ENCODE measurements at places on chromosomes 12 and 14.

DNA sequence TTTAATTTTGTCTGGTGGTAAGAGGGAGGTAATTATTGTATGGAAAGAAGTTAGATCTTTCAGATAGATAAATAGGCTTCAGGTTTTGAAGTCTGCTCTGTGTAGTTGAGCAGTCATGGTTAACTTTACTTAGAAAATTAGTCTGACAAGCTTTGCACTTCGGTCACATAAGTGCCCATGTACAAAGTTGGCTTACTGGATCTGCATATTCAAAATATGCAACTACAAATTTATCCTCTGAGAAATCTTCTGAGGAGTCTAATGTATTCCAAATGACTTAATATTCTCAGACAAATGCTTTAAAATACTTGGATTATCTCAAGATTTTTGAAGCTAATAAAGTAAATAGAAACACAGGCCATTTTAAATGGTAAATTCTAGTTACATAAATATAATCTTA, 61.2 kb downstream of the ETNK1 start:
- DNase-seq: no peak

DNA sequence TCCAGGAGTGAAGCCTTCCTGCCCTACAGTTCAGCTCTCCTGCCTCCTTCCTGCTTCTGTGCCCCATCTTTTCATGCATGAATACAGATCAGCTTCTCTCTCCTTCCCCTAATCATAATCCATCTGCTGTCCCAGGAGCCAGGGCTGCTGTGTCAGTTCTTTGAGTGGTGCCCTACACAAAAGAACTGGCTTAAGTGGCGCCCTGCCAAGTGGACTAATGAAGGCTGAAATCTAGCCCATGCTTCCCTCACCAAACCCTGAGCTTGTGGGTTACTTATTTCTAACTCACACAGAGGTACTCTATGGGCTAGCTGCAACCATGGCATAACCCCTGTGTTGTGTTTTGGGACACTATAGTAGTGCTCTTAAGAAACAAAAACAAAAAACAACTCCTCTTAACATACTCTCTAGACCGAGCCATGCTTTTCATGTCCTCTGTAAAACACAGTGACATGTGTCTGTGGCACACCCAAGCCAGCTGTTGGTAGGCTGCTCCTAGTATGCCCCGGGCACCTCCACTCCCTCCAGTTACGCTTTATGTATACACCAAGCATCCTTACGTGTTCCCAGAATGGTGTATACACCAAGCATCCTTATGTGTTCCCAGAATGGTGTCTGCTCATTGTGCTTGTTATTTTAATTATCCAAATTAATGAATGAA, 19.3 kb upstream of the ETV6 start:
- peak; percentile 28 for DNase-seq

- DNase-seq: peak; percentile 28
Measured at GRCh38 chr12:43147878-43148277, 404.1 kb downstream of the ADAMTS20 start.

DNA sequence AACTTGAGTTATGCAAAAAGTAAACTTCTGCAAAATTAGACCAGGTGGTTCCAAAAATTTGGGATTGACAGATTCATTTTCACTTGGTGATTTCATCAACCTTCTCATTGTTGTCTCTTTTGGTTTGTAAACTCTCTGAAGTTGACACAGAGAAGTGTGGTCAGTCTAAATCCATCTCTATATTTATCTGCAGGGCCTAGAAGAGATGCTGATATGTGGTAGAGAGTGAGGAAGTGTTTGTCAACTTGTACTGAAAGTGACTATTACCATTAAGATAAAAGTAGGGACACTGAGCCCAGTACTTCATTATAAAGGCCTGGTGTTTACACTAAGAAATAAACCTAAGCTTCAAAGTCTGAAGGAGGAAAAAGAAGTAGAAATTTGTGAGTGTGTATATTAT, 73.7 kb downstream of the RMST start:
- DNase-seq: no peak

GRCh38 chr12:6539314-6539682, 5.0 kb downstream of the GAPDH start:
- DNase-seq: no peak

GRCh38 chr14:55245657-55246268, 25.5 kb upstream of the FBXO34 start:
- DNase-seq: no peak

DNA sequence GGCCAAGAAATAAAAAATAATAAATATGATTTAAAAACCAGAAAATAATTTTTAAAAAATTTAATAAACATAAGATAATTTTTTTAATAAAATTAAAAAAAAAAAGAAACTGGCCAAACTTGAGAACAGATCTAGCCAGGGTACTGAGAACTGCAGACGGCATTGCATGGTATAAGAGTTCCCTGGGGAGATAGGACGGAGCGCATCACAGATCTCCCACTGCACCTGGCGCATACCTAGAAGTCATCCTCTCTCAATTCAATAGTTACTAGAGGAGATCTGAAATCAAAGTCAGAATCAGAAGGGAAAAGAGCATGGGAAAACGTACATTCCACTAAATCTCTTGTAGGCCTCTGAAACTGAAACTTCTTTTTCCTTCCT, 58.9 kb upstream of the BCL2L14 start:
- no peak for DNase-seq

DNA sequence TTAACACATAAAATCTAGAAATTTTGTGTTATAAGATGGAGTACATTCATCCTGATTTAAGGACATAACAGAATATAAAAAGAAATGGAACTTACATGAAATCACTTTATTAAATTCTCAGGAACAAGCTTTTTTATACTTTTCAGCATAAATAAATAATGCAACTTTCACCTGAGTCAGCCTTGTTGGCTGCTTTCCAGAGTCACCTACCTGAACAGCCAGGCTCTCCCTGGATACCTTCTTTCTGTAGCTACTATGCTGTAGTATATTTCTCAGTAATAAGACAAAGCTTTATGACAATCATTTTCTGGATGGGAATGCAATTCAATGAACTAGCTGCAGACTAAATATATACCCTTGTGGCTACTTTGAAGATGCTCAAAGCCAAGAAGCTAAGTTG, 111.9 kb downstream of the NTS start:
- no peak for DNase-seq

DNA sequence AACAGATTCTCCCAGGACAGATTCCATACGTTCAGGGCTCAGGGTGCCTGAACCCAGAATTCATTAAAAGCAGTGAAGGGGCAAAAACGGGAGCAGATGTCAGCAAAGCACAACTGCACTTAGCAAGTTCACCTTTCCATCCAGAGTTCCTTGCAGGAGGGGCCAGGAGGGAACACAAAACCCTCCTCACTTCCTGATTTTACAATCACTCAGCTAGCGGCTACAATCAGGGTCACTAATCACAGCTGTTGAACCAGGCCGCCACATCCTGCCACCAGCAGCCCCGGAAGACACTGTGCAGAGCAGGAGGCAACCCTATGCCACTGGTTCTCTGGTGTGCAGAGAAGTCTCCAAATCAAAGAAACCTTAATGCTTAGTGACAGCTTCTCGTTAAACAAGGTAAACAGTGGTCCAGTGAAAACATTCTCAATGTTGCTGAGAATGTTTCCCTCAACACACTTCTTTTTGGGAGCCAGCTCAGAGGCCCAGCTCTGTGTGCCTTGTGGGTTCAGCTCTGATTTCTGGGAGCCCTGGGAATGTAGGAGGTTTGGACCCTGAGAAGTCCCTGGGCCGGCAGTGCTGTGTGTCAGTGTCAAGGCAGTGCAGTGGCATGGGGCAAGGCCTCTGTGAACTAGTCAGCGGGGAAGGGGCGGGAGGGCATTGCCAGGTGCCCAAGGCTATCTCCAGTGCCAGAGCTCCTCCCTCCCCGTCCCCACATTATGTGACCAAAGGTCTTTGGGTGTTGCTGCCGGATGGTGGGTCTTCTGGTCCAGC, 54.5 kb downstream of the VCPKMT start:
- DNase-seq: peak; percentile 53

- DNase-seq: no peak
Measured at GRCh38 chr14:100132161-100132902, 27.1 kb downstream of the DEGS2 start.

DNA sequence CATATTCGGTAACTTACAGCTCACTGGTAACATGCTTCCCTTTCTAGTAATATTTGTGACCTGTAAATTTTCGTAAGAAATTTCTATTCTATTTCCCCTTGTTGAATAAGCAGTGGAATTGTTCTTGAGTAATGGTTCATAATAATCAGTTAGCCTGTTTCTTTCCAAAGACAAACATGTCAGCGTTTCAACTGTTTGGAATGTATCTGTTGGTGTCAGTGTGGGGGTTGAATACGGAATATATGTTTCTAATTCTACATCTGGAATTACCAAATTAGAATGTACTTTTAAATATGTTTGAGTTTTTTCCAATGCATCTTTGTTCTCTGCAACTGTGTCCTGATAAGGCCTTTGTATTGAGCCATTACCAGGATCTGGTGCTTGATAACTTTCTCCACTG, 2.0 kb downstream of the BBS10 start:
- no peak for DNase-seq

DNA sequence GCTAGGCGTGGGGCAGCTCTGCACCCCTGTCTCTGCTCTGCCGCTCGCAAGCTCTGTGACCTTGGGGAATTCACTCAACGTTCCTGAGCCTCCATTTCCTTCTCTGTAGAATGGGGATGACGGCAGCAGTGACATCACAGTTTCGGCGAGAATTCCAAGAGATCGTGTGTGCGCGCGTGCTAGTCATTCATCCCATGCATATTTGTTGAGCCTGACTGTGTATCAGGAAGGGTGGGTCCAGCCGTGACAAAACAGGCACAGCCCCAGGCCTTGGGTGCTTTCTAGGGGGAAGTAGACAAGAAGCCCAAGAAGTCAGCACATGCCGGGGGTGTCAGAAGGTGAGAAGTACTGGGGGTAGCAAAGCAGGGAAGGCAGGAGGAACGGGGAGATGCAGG, 145.6 kb upstream of the NCOR2 start:
- no peak for DNase-seq

DNA sequence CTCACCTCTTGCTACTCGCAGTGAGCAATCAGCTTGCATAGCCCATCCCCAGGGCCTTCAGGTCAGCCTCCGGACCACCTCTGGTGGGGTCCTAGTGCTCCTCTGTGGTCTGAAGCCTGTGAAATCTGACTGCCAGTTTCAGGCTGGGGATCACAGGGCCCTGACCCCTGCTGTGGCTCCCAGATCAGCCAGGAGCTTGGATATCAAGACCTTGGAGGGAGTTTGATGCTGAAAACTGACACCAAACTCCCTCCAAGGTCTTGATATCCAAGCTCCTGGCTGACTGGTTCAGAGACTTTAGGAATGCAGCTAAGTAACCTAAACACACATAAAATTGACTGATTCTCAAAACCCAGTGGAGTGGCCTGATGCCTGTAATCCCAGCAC, 19.8 kb upstream of the DHRS4 start:
- no peak for DNase-seq

GRCh38 chr12:28963554-28963953, 185.5 kb upstream of the FAR2 start:
- DNase-seq: no peak

DNA sequence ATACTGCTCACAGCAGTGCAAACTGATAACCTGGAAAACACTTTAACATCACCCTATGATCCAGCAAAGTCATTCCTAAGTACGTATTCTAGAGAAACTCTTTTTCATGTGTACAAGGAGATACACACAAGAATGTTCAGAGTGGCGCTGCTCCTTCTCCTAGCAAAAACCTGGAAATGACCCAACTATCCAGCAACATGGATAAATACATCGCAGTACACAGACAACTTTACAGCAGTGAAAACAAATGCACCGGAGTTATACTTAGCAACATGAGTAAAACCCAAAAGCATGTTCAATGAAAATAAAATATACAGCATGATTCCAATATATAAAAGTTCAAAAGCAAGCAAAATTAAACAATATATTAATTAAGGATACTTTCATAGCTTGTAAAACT, 18.7 kb downstream of the SART3 start:
- DNase-seq: no peak

- no peak for DNase-seq
Measured at GRCh38 chr12:104455578-104456416, 951 bp upstream of the CHST11 start.

GRCh38 chr12:44835641-44836379, 40.3 kb downstream of the NELL2 start:
- DNase-seq: no peak

DNA sequence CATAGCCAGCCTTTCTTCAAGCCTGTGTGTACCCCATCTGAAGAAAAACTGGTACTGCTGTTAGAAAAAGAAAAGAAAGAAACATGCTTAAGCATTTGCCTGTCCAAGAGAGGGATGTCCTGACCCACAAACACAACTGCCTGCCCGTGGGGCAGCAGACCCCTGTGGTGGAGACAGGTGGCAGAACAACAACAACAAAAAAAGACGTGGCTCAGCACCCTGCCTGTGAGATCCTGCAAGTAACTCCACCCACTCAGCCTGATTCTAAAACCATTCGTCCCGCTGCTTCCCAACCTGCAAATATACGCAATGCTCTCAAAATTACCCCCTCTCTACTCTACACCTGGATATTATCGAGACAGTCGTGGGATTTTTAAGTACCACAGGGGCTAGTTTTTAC, 64.9 kb upstream of the ZDHHC17 start:
- no peak for DNase-seq

DNA sequence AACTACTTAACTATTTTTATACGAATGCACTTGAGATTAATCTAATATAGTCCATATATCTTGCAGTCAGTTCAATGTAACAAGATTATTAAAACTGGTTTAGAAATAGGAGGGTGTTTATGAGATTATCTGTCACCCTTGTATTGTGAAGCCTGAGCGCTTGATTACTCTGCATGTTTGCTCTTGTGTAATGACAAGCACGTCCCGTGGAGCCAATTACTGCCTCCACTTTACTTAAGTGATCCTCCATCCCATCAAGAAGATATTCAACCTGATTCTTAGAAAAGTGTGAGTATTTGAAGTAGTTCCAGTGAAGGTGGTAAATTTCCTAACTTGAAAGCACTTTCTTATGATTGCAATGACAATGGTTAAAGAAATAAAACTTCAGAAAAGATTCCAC, 415.2 kb upstream of the GARIN6 start:
- DNase-seq: no peak

DNA sequence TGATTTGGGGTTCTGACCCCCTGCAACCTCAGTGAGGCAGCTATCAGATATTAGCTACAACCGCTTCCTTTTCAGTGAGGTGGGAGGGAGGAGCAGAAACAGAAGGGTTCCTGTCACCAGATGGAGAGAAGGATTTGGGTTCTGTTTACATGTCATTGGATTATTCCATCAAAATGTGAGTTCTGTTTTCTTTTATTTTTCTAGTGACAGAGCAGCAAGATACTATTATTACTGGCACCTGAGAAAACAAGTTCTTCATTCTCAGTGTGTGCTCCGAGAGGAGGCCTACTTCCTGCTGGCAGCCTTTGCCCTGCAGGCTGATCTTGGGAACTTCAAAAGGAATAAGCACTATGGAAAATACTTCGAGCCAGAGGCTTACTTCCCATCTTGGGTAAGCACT, 52.8 kb downstream of the FRMD6 start:
- DNase-seq: no peak

DNA sequence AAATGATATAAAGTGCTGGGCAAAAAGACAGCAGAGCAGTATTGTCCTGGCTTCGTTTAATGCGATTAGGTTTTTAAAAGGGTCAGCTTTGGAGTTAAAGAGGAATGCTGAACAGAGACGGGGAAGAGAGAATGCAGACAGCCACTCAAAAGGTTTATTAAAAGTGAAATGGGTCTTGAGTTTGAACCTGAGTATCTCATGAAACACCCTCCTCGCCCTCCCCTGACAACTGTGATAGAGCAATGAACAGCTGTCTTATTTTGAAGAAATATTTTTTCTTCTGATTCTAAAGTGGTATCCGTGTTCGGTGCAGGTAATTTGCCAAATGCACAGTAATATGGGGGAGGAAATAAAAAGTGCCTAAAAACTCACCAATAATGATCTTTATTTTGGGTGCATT, 73.6 kb downstream of the RBM19 start:
- no peak for DNase-seq

GRCh38 chr12:55973599-55974307, at the start of gene RAB5B:
TSS of gene RAB5B (plus strand) at chr12:55974078. CDS start at chr12:55986961, 12,883 bp downstream.
- DNase-seq: peak; percentile 100
